Sciatic nerve (tissue), 2 donors: ENCODE measurements at places on chromosomes 16 and 17. TPM values are rescaled to one million over a fixed set of nuclear protein-coding genes. Genes with fewer than 3 reads are reported as not detected.

The SBK1 gene
- 0.62 TPM for total RNA-seq

- no peak for DNase-seq
Observed at GRCh38 chr16:55015181-55015913, 84.7 kb downstream of the IRX5 start.

DNA sequence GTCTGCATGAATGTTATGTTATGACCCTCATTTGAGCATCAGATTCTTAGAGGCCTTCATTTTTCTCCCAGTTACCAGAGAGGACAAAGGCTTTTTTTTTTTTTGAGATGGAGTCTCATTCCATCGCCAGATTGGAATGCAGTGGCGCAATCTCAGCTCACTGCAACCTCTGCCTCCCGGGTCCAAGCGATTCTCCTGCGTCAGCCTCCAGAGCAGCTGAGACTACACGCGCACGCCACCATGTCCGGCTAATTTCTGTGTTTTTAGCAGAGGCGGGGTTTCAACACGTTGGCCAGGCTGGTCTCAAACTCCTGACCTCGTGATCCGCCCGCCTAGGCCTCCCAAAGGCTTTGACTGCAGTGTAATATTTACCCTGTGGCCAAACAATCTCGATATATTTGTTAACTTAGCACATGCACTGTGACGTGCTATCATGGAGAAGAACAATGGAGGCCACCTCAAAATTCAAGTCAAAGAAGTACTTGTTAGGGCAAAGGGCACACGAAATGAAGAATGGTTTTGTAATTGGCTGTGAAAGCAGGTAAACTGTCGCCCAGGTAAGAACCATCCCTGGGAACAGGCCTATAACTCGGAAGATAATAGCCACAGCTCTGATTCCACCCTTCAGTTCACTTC lies 303.4 kb downstream of the SLC39A11 start:
- DNase-seq = no peak

DNA sequence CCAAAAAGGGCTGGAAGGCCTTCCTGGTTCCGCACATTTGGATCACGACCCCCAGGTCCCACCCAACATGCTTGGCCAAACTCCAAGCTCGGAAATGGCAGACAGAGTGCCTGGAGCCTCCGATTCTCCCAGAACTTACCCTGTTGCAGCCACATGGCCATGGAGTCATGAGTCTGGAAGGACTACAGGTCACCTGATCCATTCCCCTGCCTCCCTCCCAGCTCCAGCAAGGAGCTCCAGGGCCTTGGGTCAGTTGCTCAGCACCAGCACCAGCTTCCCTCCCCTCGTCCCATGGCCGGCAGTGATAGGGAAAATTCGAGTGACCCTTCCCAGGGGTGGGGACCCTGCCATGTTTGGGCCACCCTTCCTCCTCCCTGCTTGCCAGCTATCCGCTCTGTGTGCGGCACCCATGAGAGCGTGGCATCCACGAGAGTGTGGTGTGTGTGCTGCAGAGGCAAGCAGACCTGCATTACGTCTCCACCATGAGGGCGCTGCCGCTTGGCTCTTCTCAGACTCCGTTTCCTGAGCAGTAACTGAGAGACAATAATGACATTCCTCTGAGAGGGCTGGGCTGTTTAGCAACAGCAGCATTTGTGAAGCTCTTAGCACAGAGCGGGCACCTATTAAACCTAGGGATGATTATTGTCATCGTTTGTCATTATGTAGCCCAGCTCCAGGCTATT lies 21.3 kb upstream of the RPL38 start:
- DNase-seq = no peak

The ZFPM1 gene
- total RNA-seq = 3.9 TPM

GRCh38 chr16:31348579-31348978 lies 6.4 kb upstream of the ITGAX start:
- no peak for DNase-seq

The UQCRC2 gene
- 169 TPM for total RNA-seq

GRCh38 chr16:57944970-57945739 lies 25.8 kb downstream of the CNGB1 start:
- DNase-seq = no peak

- no peak for DNase-seq
Observed at GRCh38 chr17:80415626-80416137, 715 bp downstream of the ENDOV start.

DNA sequence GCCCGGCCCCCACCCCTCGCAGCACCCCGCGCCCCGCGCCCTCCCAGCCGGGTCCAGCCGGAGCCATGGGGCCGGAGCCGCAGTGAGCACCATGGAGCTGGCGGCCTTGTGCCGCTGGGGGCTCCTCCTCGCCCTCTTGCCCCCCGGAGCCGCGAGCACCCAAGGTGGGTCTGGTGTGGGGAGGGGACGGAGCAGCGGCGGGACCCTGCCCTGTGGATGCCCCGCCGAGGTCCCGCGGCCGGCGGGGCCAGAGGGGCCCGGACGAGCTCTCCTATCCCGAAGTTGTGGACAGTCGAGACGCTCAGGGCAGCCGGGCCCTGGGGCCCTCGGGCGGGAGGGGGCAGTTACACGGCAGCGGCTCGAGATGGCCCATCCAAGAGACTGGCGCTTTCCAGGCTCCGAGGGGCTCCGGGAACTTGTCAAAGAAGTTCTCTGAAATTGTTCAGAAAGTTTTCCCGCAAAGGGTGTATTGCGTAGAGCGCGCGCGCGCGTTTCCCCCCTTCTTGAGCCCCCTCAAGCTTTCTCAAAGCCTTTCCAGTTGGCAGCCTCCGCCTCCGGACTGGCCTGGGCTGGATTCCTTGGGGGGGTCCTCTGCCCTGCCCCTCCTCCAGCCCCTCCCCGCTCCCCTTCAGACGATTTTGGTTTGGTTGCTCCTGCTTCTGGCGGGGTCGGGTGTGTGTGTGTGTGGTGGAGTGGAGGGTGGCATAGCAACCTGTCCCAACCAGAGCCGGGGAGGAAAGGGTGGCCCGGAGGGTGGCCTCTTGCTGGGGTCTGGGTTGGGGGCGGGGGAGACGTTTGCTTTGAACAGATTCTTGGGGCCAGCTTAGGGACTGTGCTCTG lies 504 bp downstream of the ERBB2 start:
- DNase-seq = no peak

DNA sequence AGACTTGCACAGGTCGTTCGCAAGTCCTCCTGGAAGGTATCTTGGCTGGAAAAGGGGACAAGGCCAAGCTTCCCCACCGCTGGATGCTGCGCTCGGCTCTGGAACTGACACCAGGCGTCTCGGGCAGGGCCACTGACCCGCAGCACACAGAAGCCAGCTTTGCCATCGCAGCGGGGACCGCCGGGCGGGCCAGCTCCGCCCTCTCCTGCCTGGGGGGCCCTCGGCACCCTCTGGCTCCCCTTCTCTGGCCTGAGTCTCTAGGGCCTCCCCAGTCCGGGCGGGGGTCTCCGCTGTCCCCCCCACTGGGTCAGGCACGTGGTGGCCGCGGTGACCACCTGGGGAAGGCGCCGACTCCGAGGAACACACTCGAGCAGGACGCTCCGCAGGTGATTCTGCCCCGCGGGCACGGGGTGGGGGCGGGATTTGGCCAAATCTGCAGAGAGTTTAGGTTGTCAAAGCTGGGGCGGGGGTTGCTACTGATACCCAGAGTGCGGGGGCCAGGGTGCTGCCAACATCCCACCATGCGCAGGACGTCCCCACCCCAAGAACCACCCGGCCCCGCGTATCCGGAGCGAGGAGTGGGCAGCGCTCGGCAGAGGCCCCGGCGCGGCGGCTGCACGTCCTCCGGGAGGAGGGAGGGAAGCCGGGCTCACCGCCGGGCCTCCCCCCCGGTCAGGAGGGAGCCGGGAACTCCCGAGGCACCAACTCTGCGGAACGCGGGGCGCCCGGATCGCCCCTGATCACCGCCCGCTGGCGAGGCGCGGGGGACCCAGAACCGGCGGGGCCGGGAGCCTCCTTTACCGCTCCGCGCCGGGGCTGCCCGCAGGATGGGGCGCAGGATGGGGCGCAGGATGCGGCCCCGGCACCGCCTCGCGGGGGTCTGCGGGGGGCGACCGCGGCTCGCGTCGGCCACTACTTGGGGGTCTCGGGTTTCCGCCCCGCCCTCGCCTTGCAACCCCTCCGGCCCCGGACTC lies 744 bp upstream of the METRNL start:
- no peak for DNase-seq

GRCh38 chr16:79823639-79824038 lies 223.1 kb upstream of the MAF start:
- no peak for DNase-seq

DNA sequence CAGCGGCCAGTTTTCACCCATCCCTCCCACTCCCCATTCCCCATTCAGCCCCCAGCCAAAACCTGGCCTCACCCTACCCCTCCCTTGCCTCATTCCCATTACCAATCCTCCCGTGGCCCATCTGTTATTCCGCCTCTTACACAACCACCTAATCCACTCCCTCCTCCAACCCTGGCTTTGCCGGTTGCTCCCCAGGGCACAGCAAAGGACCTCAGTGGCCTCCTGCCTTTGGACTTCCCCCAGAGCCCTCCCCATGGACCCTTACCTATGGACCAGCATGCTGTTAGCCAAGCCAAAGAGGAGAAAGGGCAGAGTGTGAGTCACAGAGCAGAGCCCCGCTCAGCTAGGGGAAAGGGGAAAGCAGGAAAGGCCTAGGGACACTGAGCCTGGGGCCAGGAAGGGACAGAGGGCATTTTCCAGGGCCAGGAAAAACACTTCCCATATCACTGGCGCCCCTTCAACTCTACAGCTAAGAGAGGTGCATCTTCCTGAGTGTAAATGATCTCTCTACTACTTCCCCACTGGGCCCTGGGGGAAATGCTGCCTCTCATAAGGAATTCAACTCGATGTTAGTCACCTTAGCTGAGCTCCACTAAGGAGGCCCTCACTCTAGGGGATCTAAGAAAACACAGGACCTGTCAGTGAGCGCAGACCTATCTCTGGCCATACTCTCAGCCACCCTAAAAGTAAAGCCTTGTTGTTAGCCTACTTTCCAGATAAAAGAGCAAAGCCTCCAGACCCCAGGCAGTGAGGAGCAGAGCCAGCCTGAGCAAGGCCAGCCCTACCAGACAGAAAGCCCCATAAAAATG lies 10.6 kb downstream of the PEMT start:
- peak; percentile 68 for DNase-seq

DNA sequence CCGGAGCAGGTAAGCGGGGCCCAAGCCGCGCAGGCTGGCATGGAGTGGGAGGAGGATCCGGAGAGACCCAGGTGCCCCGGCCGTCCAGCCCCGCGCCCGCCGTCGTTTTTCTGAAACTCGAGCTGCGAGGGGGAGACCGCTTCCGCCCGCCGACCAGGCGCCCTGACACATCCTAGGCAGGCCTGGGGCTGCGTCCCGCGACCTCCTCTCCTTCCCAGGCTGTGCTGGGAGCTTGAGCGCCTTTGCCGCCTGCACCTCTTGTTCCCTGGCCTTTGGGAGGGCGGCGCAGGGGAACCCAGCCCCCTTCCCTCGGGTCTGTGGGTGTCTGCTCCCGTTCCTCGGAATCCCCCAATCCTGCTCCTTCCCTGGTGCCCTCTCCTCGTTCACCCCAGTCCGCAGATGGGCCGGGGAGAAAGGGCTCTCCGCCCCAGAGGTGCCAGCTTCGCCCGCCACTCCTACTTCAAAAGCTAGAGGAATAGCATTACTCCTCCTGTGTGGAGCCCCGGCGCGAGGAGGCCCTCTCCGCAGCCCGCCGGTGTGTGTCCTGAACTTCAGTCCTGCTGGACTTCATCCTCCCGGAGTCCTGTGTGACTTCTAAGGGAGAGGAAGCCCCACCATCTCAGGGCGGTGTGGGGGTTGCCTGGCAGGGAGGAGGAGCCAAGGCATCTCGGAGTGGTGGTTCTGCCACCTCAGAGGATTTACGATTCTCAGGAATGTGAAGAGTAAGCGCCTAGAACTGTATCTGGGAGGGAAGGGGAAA lies 1.0 kb downstream of the NHERF1 start:
- no peak for DNase-seq

- no peak for DNase-seq
Observed at GRCh38 chr17:81390873-81391255, 4.4 kb upstream of the BAHCC1 start.

The SYCE1L gene
- total RNA-seq = 3.9 TPM

DNA sequence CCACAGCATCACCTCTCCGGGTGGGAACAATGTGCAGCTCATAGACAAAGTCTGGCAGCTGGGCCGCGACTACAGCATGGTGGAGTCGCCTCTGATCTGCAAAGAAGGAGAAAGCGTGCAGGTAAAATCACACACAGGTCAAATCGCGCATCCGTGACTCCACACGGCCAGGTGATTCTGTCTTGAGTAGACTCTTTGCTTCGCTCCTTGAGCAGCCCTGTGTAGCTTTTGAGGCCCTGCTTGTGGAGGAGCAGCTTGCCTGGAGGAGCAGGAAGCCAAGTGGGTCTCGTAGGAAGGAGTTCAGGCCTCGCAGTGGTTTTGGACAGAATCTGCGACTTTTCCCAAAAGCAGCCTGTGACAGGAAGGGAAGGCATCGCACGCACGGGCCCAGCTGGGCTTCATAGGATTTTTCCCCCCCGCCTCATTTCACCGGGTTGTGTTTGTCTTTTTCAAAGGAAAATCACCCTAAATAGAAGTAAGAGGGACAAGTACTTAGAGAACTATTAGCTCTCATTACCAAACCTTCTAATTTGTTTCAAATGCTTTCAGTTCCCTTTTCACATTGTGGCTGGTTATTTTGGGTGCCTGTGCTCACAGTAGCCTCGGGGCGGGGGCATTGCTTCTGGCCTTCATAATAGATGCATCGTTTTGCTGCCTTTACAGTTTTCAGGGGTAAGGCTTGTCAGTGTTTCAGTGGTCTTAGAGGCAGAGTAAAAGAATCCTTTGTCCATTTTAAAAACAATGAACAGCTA lies 71.5 kb downstream of the SEC14L1 start:
- peak; percentile 52 for DNase-seq

- DNase-seq = no peak
Observed at GRCh38 chr17:37701496-37701898, 43.4 kb downstream of the HNF1B start.

DNA sequence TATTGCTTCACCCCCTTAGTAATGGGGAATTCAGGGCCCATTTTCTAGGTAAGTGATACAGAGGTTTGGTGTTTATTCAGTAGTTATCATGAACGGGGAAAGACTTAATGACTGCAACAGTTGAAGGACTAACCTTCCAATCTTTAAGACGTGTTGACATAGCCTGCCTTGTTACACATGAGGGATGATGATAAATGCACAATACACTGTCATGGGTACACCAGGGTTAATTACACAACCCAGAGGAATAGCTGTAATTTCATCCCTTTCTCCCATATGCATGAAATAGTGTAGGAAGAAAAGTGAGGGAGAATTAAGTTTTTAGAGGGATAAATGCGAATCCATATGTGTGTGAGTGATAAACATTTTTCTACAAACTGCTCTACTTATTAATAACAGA lies 10.7 kb downstream of the MYH4 start:
- no peak for DNase-seq

GRCh38 chr17:80119839-80120238 lies 18.5 kb downstream of the GAA start:
- DNase-seq = peak; percentile 39

GRCh38 chr17:74598346-74599022 lies 6.4 kb upstream of the CD300LD start:
- DNase-seq = no peak
